ENCODE measurements at places on chromosomes 7 and 10. TPM values are rescaled to one million over a fixed set of nuclear protein-coding genes. Genes with fewer than 3 reads are reported as not detected.

GRCh38 chr10:31604646-31605170 is 285.7 kb downstream of the ZEB1 start:
- DNase-seq: no peak

- DNase-seq: no peak
Observed at GRCh38 chr7:31788883-31789680, 102.1 kb downstream of the PPP1R17 start.

- no peak for DNase-seq
Observed at GRCh38 chr10:125300937-125301336, 140.6 kb upstream of the CTBP2 start.

DNA sequence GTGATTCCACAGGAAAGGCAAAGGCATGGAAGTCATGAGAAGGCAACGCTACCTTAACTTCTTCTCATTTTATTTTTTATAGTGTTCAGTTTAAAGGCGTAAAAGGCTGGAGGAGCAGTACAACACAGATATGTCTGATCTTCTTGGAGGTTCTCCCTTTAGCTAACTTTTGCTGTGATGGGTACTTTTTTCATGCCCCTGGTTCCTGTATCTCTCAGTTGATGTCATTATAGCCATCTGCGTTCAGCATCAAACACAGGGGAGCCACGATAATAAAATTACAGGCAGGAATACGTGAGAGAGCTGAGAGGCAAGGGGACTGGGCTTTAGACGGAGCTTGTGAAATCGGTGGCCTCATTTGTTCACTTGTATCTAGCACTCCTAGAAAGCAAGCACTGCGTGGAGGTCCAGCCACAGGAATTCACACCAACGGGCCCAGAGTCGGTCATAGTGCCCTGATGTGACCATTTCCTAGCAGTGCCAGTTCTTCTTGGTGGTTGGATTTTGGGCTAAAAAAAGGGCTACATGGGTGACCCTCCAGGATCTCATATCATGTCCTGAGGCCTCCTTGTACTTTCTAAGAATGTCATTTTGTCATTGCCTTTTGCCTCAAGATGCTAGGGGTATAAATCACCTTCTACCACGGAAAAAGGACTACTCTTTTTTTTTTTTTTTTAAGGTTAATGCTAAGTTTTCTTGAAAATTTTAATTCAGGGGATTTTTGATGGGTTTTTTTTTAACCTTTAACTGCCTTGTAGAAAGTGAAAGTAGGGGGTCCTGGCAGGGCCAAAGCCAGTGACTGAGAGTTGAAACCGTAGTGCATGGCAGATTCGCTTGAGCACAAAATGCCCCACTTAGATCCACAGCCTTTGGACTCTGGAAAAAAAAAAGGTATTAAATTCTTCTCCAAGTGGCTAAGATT is 191.5 kb downstream of the CELF2 start:
- no peak for DNase-seq

PAX4 gene
- not detected for polyA plus RNA-seq

DNA sequence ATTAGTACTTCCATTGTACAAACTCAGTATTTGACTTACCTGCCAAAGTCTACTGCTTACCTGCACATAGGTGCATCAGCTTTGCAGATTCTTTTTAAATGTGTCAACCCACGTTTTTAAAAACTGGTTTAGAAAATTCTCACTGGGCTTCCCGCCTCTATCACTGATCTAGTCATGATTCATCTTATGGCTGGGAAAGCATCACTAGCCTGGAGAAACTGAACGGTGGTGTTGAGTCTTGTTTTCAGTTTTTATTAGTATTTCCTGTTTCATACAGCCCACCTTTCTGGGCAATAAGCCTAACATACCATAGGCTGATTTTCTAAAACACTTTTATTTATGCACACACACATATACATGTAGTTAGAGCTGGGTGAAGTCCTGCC is 19.7 kb downstream of the DOCK1 start:
- no peak for DNase-seq

DNA sequence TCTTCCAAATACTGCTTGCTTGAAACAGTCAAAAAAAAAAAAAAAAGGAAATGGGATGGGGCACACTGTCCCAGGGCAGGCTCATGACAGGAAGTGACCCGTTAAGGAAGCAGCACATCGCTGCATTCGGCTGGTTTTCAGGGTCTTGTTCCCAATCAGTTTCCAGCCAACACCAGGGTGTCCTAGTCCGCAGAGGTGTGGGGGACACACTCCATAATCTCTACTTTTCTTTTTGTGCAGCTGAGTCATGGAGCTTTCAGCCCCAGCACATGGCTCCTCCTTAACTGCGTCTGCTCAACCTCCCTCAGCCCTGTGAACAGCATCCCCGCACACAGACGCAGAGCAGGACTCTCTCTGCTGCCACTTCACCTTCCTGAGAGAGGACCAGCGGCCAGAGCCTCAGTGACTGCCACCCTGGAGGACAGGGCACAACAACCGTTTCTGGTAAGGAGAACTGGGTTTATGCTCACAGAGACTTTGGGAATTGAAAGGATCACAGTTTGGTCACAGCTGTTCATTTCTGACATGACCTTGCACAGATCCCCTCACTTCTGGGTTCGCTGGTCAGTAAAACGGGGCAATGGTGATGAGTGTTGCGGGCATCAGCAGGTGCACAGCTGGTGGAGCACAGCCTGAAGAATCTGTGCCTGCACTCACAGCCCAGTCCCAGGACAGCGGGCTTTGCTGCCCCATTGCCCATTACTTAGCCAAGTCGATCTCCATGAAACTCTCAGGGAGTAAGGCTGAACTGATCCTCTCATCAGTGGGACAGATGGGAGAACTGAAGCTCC is at the start of gene GIMAP5:
Gene GIMAP5 (plus strand): TSS at position 154 of the 791 bp plus-strand sequence. CDS start 3,467 bp downstream, outside the sequence.
- DNase-seq: no peak

GRCh38 chr10:110845756-110846620 is 25.7 kb upstream of the PDCD4 start:
- no peak for DNase-seq

GHRHR gene
- not detected for polyA plus RNA-seq

GPC2 gene
- 7.6 TPM for polyA plus RNA-seq

GRID1 gene
- 1.1 TPM for polyA plus RNA-seq

DNA sequence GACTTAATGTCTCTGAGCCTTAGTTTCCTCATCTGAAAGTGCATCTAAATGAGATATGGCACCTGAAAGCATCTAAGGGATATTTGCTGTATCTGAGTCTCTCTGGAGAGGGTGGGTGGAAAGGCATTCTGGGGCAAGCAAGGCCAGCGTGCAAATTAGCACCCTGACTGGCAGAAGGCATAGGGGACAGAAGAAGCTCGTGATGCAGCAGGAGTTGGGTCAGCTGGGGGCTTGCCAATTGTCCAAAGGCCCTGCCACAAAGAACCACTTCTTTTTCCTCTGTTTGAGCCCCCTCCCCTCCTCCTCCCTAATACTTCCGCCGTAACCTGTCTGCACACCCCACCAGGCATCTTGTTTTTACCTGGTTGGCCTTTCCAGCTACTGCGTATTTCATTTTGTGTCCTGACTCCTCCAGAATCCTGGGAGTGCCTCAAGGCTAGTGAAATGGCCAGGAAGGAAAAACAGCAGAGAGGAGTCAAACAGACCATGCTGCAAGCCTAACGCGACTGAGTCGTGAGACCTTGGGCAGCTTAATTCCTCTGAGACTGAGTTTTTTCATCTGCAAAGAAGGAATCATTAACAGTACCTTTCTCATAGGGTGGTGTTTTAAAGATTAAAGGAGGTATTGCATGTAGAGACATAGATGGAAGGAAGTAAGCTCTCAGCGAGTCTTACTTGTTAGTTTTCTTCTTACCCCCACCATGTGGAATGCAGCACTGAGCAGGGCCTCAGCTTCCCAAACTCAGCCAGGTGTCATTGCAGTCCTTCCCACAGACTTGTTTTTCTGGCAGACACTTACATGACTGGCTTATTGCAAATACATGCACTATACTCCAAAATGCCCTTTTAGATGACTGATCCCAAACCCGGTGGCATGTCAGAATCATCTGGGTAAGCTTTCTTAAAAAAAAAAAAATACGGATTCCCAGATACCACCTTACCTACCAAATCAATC is 49.1 kb upstream of the MXI1 start:
- no peak for DNase-seq

DNA sequence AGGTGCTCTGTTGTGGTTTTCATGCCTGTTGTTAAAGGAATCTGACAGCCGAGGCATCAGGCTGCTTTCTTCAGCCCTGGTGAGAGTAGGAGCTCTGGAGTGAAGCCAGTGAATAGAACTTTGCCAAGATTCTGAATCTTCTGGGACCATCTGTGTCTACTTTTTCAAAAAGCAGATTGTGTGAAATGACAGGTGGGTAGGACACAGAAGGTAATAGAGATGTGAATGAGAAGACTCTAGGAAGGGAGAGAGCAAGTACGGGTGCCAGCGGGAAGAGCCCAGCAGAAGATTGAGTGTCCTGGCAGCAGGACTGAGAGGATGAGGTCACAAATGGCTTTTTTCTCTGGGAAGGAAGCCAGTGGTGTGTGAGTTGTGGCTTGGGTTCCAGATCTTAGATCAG is 429.2 kb downstream of the SDK1 start:
- DNase-seq: peak; percentile 80

DNA sequence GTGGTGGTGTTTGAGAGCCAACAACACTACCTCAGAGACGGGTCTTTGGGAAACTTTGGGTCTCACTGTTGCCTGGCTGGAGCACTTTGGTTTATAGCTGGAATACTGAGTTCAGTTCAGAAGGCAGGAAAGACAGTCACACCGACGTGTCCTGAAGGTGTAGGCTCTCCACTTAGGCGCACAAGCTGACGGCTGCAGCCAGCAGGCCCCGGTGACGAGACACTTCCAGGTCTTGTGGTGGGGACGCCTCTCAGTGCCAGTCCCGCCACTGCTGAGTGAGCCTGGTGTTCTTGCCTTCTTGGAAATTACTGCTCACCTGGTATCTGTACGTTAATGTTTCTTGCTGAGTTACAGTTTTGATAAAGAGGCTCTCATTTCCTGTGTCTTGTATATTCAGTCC is 74.0 kb downstream of the WDR37 start:
- DNase-seq: no peak

GRCh38 chr7:31122649-31123058 is 70.5 kb downstream of the ADCYAP1R1 start:
- DNase-seq: peak; percentile 74

CDHR3 gene
- polyA plus RNA-seq: 14.5 TPM

SH2B2 gene
- polyA plus RNA-seq: 2.4 TPM

PNLIP gene
- polyA plus RNA-seq: not detected

NPC1L1 gene
- polyA plus RNA-seq: 0.33 TPM

DNA sequence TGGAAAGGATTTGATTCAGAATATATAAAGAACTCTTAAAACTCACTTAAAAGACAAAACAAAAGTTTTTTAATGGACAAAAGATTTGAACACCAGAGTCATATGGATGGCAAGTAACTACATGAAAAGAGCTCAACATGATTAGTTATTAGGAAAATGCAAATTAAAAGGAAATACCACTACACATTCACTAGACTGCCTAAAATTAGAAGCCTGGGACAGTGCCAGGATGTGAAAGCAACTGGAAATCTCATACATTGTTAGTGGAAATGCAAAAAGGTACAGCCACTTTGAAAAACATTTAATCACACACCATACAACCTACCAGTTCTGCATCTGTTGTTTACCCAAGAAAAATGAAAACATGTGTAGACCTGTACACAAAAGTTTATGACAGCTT is 48.8 kb downstream of the RALA start:
- no peak for DNase-seq

C10orf67 gene
- polyA plus RNA-seq: 0.39 TPM

- DNase-seq: no peak
Observed at GRCh38 chr10:5381187-5381586, 16.4 kb downstream of the UCN3 start.

PSTK gene
- polyA plus RNA-seq: 10.9 TPM

ITGA8 gene
- 71.8 TPM for polyA plus RNA-seq

C10orf95 gene
- 0.78 TPM for polyA plus RNA-seq

CNTNAP2 gene
- polyA plus RNA-seq: 40.3 TPM

DNA sequence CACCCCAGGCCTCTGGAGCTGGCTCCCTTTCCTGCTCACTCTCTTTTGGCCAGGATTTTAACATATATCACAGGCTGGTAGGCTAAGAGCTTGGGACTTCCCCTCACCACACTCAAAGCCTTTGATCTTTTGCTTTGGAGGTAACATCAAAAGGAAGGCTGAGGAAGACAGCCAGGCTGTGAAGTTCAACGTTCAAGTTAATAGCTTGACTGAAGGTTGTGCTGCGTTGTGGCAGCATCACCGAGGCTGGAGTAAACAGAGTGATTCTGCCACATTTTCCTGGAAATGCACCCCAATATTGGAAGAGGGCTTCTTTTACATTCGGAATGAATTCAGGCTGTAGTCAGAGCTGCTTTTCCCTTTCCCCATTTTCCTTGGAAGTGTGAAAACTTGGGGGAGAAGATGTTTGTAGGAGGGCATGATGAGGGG is 57.3 kb downstream of the TCF7L2 start:
- DNase-seq: no peak

GIMAP2 gene
- polyA plus RNA-seq: 19.1 TPM

DNA sequence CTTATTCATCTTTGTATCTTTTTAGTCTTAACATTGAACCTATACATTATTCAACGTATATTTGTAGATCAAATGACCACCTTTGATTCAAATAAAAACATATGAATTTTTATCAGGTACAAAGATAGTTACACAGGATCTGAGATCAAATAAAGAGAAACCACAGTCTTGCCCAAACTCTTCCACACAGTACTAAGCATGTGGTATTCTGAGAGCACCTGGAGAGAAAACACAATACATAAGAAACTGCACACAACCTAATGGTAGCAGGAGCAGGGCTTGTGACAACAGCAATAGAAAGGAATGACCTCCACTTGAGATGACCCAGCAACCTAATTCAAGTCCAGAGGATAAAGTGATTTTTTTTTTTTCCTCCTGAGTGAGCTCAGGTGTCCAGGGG is 6.5 kb upstream of the WASL start:
- no peak for DNase-seq

DNA sequence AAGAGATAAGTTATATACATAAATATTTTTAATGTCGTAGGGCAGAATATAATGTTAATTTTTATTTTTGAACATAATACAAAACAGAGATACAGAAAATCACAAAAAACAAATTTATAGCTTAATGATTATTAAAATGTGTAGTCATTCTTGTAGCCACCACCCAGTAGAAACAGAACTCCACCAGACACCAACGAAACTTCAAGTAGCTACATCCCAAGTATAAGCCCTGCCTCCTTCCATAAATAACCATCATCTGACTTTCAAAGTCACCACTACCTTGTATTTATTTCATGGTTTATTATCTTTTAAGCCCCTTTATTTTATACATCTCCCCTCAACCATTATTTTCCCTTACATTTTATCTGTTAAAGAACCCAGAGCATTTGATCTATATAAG is 111.9 kb upstream of the ZWINT start:
- DNase-seq: no peak

PRSS37 gene
- 0.44 TPM for polyA plus RNA-seq

GRCh38 chr7:26328498-26329390 is 37.1 kb downstream of the SNX10 start:
- DNase-seq: no peak

Data from right lung (tissue), 10 donors.